ENCODE measurements at places on chromosomes 5 and 9.

GRCh38 chr9:132728071-132728470 is 57.8 kb downstream of the GTF3C4 start:
- DNase-seq: no peak

DNA sequence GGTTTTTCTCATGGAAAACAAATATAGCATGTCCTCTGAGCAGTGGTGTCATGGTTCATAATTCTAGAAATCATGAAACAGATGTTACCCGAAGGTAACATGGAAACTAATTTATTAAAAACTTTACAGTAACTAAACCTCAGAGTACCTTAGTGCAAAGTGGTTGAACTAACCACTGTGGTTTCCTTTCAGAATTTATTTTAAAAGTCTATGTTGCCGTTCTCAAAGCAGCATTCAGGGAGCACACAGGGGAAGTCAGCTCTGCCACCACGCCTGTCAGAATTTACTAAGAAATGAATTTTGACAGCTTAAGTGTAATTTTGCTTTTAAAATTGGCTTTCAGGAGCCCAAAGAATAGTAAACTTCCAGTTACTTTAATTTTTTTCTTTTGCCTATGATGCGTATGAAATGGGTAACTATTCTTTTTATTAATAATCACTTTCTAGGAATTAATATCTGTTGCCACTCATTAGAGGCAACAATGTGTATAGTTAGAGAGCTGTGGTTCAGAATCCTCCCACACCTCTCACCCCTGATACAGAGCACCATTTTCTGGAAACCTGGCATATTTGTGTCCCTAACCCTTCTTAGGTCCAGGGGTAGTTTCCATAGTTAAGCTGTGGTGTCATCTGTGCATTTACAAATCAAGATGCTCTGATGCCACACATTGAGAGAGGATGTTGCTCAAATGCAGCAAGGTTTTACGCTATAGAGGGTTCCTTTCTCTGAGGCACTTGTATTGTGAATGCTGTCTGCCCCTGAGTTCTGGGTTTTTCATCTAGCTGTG is 202.6 kb downstream of the ZSWIM6 start:
- DNase-seq: peak; percentile 13

DNA sequence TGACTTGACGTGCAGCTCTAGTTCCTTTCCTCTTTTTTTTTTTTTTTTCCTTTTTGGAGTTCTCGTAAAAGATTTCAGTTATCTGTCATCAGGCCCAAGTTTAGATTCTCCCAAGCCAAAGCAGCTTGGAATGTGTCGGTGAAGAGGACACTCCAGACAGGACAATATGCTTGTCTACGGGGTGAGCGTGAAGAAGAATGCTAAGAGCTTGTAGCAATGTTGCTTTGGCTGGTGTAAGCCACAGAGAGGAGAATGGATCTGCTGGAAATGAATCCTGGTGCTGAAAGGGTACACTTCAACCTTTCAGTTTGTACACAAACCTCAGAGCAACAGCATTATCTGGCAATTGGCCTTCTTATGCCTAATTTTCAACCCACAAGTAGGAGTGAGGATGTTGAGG is 92.4 kb downstream of the ISL1 start:
- no peak for DNase-seq

- DNase-seq: no peak
Measured at GRCh38 chr9:98331536-98332259, 76.2 kb upstream of the TBC1D2 start.

DNA sequence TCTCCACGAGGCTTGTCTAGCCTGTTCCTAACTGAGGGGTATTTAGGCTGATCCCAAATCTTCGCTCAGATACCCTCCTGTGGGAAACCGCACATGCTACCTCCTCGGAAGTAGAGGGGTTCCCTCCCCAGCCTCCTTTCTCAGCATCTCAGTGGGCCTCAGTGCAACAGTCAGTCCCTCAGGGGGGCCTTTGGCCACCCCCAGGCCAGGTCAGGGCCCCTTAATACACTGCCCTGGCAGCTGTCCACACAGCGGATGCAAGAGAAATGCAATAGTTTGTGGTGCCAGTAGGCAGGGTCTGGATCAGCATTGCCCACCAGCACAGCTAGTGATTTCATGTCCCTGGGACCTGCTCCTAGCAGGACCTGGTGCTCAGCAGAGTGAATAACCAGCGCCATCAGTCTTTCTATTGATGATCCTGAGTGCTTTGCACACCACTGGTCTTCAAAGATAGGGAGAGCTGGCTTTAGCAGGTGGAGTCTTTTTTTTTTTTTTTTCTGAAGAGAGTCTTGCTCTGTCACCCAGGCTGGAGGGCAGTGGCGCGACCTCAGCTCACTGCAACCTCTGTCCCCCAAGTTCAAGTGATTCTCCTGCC is 7.5 kb downstream of the PLPP7 start:
- no peak for DNase-seq

DNA sequence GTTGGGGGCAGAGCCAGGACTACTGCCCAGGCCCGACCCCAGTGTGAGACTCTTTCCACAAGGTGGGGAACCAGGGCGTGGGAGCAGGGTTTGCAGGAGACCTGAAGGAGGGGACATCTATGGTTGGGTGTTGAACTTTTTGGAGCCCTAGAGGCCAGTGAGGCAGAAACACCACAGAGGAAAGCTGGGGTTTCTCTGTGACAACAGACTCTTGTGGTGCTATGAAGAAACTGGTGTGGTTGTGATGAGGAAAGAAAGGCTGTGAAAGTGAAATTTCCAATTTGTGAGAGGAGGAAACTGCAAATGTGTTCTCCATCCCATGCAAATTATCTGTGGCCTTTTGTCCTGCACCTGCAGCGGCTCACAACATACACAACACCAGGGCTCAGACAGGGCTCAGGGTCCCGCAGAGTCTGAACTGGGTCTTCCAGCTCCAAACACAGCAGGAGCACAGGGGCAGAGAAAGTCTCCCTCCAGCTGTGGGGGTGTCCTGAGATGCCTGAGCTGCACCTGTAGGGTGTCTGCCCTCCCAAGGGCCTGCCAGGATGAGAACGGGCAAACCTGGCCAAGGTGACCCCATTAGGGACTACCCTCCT is 51.4 kb upstream of the GRHPR start:
- DNase-seq: no peak

- no peak for DNase-seq
Measured at GRCh38 chr5:129377504-129377903, 82.6 kb upstream of the ADAMTS19 start.

- no peak for DNase-seq
Measured at GRCh38 chr9:13823026-13823425, 490.9 kb downstream of the NFIB start.
